ENCODE measurements at places on chromosomes 3 and 15. TPM values are rescaled to one million over a fixed set of nuclear protein-coding genes. Genes with fewer than 3 reads are reported as not detected.

DNA sequence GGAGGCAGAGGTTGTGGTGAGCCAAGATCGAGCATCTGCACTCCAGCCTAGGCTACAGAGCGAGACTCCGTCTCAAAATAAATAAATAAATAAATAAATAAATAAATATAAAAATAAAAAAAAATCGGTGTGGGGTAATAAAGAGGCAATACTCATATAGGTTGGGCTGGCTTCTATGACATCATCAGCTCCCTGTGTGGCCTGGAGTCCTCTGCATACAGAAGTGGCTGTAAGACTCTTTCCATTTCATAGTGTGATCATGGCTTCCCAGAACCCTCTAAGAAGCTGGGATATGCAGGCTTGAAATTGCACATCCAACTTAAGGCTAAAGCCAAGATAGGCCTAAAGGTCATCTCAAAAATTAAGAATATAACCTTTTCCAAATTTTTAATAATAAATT lies 101.6 kb downstream of the ZIC4 start:
- no peak for DNase-seq

- DNase-seq, result no peak
These were observed 48.5 kb upstream of the SLC4A7 start for GRCh38 chr3:27532426-27533260.

- no peak for DNase-seq
These were observed 121.3 kb downstream of the RPLP1 start for GRCh38 chr15:69573815-69574475.

DNA sequence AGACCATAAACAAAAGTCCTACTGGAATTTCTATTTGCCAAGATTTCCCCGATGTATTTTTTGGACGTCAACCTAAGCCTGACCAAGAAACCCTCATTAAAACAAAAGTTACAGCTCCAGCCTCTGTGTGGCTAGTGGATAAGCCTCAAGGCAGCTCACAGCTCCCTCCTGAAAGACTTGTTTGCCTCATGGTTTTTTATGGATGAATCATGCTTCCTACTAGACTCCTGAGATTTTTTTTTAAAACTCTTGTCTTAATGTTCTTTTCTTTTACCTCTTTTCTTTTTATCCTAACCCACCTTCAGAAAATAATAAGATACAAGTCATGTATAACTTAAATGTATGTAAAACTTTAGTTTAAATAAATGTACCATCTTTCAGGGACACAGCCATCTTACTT lies 52.4 kb downstream of the SUCNR1 start:
- no peak for DNase-seq

The MAP1A gene
- total RNA-seq, result 21.4 TPM

The BTLA gene
- total RNA-seq, result 0.14 TPM

The FBXW12 gene
- total RNA-seq, result not detected

The PIF1 gene
- total RNA-seq, result 0.73 TPM

The RTP1 gene
- not detected for total RNA-seq

Data from Right ventricle myocardium inferior (tissue), 1 donor.